ENCODE measurements at places on chromosomes 5 and 9.

GRCh38 chr5:1807451-1808185, 6.4 kb downstream of the NDUFS6 start:
- no peak for DNase-seq

DNA sequence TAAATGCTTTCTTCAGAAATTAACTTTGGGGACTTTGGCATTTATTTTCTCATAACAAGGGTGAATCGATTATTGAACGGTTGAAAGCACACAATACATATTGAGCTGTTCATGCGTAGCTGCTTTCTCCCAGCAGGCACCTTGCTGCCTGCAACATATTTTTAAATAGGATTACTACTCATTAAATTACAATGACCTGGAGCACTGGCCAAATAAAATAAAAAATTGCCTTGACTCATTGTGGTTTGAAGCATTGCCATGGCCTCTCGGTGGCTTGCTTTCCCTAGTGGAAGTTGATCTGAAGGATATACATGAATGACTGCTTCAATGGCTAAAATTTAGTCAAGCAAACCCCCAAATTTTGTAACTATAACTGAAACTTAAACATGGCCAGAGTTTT, 181.6 kb upstream of the NUDT12 start:
- peak; percentile 40 for DNase-seq

DNA sequence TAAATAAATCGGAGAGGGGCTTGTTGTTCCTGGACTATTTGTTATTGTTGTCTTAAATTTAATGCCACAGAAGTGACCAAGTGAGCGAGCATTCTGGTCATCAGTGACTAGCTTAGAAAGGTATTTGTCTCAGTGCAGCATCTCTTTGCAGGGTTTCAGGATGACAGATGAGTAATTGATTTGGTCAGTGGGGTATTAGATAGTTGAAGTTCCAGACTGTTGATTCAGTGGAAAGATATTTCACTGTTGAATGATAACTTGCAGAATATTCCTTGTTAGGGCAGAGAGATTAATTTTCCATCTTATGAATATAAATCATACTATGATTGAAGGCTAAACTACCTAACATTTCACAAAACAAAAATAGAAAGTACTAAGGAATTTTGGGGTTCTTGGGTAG, 122.4 kb downstream of the TRIO start:
- peak; percentile 88 for DNase-seq

- DNase-seq, result no peak
Measured at GRCh38 chr5:168916266-168916665, 337.1 kb upstream of the PANK3 start.
